ENCODE measurements at places on chromosomes 5 and 9.

DNA sequence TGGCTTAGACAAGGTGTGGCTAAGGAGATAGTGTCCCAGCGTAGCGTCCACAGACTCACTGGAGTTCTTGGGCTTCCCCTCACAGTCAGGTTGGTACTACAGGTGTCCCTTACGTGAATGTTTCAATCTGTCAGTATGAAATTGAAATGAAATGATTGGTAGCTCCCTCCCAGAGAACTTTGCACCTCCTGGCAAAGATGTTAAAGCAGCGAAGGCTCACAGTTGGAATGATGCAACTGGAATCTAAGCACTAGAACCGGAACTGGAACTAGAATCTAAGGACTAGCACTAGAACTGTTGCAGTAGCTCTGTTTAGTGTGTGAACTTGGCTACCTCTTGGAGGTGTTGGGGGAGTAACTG is 1.1 kb downstream of the SLC31A1 start:
- DNase-seq, result no peak

- no peak for DNase-seq
Measured at GRCh38 chr9:73090214-73090613, 61.5 kb upstream of the ANXA1 start.

DNA sequence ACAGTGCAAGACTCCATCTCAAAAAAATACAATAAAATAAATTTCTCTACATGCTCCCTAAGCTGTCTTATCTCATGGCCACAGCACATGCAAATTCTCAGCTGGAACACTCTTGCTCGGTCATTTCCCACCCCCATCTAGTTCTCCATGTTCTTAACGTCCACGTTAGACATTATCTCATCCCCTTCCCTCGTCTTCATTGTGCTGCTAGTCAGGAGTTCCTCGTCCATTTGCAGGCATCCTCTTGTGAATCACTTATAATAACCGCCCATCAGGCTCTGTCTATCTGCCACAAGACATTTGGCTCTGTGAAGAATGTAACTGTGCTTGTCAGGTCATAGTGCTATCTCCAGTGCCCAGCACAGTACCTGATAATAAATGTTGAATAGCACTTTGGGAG is 32.9 kb upstream of the GOLGA1 start:
- no peak for DNase-seq

DNA sequence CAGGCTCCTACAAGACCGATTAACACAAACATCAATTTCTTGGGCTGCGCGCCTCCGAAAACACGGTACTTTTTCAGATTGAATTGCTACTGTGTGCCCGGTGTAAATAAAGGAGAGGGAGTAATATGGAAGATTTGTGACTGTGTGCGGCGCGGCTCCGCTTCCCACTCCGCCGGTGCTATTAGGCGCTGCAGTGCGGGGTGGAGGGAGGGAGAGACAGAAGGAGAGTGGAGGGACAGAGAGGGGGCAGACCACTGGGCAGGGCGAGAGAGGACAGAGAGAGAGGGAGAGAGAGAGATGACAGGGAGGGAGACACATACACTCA is 24.7 kb upstream of the RNU6ATAC start:
- no peak for DNase-seq

- no peak for DNase-seq
Measured at GRCh38 chr9:135332979-135333748, 146.4 kb upstream of the PPP1R26 start.

GRCh38 chr5:94627191-94627590 is 8.7 kb downstream of the SLF1 start:
- no peak for DNase-seq

DNA sequence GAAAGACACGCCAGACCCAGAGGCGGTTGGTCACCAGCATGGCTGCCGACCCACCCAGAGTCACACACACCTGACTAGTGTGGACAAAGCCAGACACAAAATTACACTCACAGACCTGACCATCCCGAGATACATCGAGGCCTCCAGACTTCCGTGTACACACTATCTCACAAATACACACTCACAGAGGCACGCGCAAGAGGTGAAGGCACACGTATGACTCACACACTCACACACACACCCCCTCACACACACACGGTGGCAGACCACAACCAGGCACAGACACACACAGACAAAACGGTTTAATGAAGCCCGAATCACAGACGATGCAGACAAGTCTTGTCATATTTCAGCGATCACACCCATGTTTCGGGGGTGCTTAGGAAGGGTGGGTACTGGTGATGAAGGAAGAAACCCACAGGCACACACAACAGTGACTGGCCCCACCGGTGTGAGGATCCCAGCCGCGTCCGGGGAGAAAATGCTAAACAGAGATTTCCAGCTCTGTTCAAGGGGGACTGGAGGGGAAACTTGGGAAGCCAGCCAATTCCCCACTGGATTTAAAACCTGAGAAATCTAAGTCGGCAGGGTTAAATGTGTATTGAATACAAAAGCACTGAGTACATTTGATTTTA is 51.3 kb downstream of the CRB2 start:
- DNase-seq, result no peak

- no peak for DNase-seq
Measured at GRCh38 chr5:81817980-81818379, 67.1 kb upstream of the SSBP2 start.

All from stimulated activated CD4-positive, alpha-beta T cell treated with anti-CD3 and anti-CD28 coated beads, TNF-alpha, amount 100 ng/mL, for 48 hours (primary cell).